Activated T-cell treated with anti-CD3 and anti-CD28 coated beads, Interleukin-2, amount 50 U/mL, for 24 hours (primary cell): ENCODE measurements at places on chromosomes 11 and 22.

- DNase-seq: no peak
Measured at GRCh38 chr11:2096011-2096918, 42.9 kb downstream of the IGF2 start.

DNA sequence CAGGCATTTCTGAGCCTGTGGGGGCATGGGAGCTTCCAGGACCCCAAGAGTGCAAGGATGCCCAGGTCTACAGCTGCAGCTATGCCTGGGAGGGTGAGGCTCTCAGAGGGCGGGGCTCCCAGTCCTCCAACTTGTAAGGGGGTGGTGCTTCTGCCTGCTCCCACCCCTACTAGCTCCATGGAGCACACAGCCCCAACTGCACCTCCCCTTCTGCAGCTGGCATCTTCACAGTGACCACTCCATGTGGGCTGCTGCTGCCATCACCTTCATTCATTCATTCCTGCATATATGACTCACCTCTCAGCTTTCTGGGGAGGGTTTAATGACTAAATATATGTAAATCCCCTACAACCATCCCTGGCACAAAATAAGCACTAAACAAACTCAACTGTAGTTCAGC is 43.8 kb downstream of the CHST1 start:
- no peak for DNase-seq

- DNase-seq: no peak
Measured at GRCh38 chr11:46858920-46859546, 13.0 kb upstream of the CKAP5 start.

DNA sequence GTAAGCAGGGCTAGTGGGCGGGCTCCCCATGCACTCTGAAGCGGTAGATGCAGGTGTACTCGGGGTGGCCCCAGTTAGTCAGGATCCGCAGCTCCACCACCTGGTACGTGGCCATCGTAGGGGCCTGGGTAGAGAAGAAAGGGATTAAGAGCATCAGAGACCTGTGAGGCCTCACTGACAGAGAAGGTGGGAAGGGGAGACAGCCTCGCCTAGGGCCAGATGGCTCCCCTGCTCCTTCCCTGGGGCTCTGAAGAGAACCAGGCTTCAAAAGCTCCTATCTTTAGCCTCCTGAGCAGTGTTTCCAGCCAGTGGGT is 19.6 kb downstream of the SUN2 start:
- DNase-seq: no peak

- DNase-seq: peak; percentile 47
Measured at GRCh38 chr11:8338138-8338537, 74.5 kb upstream of the LMO1 start.

- no peak for DNase-seq
Measured at GRCh38 chr11:106249617-106250239, 172.3 kb downstream of the AASDHPPT start.

GRCh38 chr11:61926235-61926634 is 8.9 kb upstream of the RAB3IL1 start:
- no peak for DNase-seq
